ENCODE measurements at places on chromosomes 6 and 20.

DNA sequence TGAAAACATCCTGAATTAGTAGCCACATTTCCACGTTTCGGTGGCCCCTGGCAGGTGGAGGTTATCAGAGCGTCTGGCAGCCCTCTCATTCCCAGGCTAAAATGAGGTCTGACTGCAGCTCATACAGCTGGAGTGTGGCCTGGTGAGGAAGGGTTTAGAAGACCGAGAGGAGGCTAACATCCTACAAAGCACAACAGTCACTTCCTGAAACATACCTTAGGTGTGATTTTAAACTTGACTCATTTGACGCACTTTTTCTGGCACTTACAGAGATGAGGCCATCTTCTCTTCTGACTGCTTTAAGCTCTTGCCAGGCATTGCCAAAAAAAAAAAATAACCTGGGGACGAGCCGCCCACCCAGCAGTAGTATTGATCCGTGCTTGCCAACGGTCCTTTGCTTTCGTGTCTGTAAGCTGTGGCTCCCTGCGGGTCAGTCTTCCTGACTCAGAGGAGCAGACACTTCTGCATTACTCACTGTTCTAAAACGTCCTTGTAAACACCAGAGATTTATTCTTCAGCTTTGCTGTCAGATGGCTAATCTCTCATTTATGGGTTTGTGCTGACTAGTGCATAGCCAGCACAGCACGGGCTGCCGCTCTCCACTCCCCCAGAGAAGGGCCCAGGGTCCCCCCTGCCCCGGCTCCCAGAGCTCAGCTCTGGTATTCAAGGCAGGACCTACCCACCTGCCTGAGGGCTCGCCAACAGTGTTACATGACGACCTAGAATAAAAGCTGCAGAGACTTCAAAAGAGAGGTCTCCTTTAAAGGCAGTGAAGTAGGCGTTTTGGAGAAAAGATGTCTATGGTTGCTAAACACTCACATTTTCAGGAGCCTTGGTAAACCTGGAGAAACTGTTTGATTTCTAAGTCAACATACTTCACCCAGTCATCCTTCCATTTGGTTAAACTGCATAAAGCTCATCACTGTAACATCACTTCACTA lies 78.5 kb upstream of the FRMD1 start:
- no peak for DNase-seq

DNA sequence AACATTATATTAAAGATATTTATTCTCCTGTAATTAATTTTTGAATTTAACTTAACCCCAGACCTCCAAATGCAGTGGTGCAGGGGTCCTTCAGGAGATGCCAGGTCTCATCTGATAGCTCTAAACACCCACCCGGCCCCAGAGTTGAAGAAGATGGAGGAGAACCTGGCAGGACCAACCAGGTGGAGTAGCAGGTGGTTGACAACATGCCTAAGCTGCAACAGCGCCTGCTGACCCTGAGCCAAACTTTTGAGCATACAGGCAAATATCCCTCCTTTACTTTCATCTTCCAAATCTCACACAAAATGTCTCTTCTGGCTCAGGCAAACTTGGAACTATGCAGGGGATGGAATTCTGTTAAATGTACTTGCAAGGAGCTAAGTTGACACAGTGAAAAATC lies 145.3 kb upstream of the TCF21 start:
- DNase-seq: no peak

DNA sequence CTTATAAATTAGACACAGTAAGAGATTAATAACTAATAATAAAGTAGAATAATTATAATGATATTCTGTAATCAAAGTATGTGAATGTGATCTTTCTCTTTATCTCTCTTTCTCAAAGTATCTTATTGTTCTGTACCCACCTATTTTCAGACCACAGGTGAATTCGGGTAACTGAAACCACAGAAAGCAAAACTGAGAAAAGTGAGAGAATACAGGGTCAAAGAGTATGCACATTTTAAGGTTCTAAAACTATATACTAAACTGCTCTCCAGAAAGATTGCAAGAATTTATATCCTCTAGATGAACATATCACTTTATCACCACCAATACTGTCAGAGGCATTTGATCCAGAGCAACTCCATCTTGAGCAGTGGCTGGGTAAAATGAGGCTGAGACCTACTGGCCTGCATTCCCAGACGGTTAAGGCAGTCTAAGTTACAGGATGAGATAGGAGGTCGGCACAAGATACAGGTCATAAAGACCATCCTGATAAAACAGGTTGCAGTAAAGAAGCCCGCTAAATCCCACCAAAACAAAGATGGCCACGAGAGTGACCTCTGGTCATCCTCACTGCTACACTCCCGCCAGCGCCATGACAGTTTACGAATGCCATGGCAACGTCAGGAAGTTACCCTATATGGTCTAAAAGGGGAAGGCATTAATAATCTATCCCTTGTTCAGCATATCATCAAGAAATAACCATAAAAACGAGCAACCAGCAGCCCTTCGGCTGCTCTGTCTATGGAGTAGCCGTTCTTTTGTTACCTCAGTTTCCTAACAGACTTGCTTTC lies 211.3 kb downstream of the PTPRT start:
- no peak for DNase-seq

- no peak for DNase-seq
Observed at GRCh38 chr6:33779290-33779689, 9.6 kb downstream of the LEMD2 start.

DNA sequence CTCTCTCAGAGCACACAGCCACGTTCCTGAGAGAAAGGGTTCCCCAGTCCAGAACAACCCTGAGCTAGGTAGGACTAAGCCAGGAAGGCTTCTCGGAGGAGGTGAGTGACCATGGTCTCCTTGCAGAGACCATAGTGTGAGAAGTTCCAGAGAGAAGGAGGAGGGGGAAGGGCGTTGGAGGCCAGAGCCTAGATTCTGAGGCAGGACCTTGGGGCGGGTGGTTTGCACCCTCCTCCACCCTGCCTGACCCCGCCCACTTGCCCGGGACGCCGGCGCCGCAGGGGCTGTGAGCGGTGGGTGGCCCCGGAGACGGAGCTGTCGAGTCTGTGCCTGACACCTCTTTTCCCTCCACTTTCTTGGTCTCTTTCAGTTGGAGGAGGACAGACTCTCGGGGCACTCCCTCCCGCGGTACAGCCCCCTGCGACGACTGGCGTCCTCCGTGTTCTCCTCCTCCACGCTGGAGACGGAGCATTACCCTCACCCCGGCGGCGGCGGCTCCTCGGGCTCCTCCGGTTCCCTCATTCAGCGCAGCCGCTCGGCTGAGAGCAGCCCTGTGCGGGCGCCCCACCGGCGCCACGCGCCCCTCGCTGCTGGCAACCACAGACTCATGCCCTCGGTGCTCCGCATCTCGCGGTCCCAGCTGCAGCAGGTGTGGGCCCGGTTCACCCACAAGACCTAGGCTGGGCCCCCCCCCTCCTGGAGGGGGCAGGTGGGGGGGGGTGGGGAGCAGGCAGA lies 26.2 kb downstream of the TTBK1 start:
- no peak for DNase-seq

GRCh38 chr6:123635567-123635966 lies 1.2 kb downstream of the TRDN start:
- no peak for DNase-seq

- no peak for DNase-seq
Observed at GRCh38 chr20:5848711-5849505, 98.7 kb downstream of the SHLD1 start.

GRCh38 chr6:25192590-25193459 lies 86.3 kb upstream of the CARMIL1 start:
- DNase-seq: no peak

- DNase-seq: no peak
Observed at GRCh38 chr20:54110457-54110856, 40.1 kb upstream of the BCAS1 start.

- no peak for DNase-seq
Observed at GRCh38 chr6:62441182-62441581, 155.2 kb upstream of the KHDRBS2 start.

DNA sequence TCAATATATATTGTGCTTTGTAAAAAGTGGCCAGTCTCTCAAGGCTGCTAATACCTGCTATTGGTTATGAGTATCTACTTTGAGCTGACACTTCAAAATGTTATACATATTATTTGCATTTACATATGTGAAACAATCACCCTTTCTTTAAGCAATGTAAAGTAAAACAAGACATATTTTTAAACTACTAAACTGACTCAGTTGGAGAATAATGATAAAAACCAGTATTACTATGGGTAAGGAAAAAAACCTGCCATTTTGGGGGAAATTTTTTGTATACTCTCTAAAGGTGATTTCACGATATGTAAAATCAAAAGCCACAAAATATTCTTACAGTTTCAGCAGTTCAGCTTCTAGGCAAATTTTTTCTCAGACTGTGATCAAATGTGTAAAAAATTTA lies 232.3 kb downstream of the PRL start:
- DNase-seq: no peak

GRCh38 chr6:36683145-36683655 lies 4.7 kb downstream of the CDKN1A start:
- DNase-seq: no peak

DNA sequence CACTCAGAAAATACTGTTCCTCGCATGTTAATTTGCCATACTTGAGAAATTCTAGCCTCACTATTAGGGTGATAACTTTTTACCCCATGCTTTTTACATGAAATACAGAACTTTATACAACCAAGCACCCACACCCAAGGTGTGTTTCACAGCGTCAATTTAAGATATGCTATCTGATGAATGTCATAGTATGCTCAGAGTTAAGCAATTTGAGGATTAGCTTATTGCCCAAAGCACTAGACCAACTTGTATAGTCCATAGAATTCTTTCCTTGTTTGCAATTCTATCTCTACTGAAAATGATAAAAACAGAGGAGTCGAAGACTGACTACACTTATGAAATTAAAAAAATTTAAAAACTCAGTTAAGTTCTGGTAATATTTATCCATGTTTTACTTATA lies 82.1 kb upstream of the CARMIL1 start:
- DNase-seq: no peak

DNA sequence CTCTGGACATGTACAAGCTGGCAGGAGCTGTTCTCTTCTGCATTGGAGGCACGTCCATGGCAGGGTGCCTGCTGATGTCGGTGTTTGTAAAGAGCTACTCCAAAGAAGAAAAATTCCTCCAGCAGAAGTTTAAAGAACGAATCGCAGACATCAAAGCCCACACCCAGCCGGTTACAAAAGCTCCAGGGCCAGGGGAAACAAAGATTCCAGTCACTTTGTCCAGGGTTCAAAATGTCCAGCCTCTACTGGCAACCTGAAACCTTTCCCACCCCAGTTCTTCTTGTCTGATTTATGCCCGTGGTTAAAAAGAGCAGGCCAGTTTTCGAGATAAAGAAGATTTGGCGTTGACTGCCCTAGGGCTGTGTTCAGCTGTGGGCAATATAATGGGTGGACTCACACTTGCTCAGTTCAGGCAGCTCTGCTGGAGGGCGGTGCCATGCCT lies 19.7 kb downstream of the NRSN1 start:
- no peak for DNase-seq

DNA sequence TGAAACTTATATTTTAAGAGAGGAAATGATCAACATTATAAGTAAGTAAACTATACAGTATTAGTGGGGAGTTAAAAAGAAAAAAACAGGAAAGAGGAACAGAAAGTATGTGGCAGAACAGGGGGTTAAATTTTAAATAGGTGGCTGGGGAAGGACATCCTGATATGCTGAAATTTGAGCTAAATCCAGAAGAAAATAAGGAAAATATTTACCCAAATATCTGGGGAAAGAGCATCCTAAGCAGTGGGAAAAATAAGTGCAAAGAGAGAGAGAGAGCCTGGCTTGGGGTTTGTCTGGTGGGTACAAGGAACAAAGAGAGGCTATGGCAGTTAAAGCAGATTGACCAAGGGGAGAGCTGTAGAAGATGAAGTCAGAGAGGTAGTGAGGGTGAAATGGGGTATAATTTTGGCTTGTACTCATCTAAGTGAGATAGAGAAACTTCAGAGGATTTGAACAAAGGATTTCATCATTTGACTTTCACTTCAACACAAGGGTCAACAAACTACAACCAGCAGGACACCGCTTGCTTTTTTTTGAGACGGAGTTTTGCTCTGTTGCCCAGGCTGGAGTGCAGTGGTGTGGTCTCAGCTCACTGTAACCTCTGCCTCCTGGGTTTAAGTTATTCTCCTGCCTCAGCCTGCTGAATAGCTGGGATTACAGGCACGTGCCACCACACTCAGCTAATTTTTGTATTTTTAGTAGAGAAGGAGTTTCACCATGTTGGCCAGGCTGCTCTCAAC lies 328.4 kb upstream of the CNR1 start:
- no peak for DNase-seq

- no peak for DNase-seq
Observed at GRCh38 chr6:2658788-2659187, 91.9 kb downstream of the MYLK4 start.

GRCh38 chr6:143329323-143329722 lies 121.2 kb downstream of the ADAT2 start:
- DNase-seq: no peak

- DNase-seq: no peak
Observed at GRCh38 chr6:11309947-11310665, 77.6 kb upstream of the NEDD9 start.

DNA sequence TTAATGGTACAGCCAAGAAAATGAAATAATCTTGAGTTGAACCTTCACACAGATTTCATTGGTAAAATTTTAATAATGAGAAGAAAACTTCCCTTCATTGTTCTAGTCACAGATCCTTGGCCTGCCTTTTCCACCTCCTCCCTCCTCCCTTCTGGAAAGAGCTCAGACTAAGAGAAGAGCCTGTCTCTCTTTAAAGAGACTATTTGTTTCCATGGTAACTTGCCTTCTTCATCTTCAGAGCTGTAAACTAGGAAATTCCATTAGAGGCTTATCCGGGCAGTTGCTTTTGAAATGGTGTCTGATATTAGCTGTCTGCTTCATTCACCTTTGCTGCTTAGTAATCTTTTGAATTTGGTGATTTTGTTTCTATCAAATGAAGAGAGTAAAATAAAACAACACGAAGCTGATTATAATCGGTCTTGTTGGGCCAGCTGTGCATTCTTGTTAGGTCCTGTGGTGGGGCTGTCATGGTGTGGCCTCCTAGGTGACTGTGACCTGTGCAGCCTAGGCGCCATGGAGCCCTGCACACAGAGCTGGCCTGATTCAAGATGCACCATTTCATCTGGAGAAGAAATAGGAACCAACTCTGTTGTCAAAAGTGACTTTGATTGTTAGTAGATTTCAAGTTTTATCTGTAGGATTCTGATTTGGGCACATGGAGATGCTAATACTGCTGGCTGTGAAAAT lies 96.7 kb downstream of the MAP3K7 start:
- no peak for DNase-seq

GRCh38 chr6:15620611-15621010 lies 42.2 kb downstream of the DTNBP1 start:
- DNase-seq: no peak

DNA sequence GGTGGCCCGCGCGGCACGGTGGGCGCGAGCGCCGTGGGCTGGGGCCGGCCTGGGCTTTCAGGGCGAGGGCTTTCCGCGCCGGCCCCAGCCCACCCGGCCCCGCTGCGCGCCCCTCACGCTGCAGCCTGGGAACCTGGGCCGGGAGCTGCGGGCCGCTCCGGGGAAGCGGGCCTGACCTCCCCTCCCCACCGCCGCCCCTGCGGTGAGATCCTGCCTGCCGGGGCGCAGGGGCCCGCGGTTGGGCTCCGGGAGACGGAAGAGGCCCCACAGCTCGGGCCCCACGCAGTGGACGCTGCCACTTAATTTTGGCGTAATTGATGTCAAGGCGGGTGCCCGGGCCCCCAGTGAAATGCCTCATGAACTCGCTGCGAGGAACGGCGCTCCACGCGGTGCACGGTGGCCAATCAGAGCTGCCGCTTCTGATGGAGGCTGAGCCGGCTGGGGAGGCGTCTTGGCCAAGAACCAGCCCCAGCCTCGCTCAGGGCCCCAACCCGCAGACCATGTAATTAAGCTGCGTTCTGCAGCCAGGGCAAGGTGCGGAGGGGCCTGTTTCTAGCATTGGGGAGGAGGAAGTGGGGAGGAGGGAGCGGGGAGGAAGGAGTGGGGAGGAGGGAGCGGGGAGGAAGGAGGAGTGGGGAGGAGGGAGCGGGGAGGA lies 96.1 kb upstream of the BHLHE23 start:
- DNase-seq: no peak
